ENCODE measurements at places on chromosomes 1 and 21. TPM values are rescaled to one million over a fixed set of nuclear protein-coding genes. Genes with fewer than 3 reads are reported as not detected.

The F3 gene
- not detected for polyA plus RNA-seq

GRCh38 chr1:170734412-170735175, 70.7 kb downstream of the PRRX1 start:
- no peaks in the 10 kb centered on the region for H3K4me1 ChIP-seq
- H3K36me3 ChIP-seq: no peaks in the 10 kb centered on the region
- no peak for DNase-seq
- no peak overlapping the region for H3K4me3 ChIP-seq

The IVNS1ABP gene
- 54.0 TPM for polyA plus RNA-seq

GRCh38 chr1:1763657-1764621, 14.3 kb downstream of the NADK start:
- H3K36me3 ChIP-seq: peaks cover 36% of the 10 kb centered on the region
- DNase-seq: no peak
- no peak overlapping the region for H3K4me3 ChIP-seq

- H3K27ac ChIP-seq: no peak overlapping the region
- no peak overlapping the region for H3K4me3 ChIP-seq
- H3K36me3 ChIP-seq: no peaks in the 10 kb centered on the region
- no peaks in the 10 kb centered on the region for H3K4me1 ChIP-seq
- DNase-seq: no peak
Measured at GRCh38 chr1:20095564-20096434, 23.5 kb downstream of the PLA2G2D start.

DNA sequence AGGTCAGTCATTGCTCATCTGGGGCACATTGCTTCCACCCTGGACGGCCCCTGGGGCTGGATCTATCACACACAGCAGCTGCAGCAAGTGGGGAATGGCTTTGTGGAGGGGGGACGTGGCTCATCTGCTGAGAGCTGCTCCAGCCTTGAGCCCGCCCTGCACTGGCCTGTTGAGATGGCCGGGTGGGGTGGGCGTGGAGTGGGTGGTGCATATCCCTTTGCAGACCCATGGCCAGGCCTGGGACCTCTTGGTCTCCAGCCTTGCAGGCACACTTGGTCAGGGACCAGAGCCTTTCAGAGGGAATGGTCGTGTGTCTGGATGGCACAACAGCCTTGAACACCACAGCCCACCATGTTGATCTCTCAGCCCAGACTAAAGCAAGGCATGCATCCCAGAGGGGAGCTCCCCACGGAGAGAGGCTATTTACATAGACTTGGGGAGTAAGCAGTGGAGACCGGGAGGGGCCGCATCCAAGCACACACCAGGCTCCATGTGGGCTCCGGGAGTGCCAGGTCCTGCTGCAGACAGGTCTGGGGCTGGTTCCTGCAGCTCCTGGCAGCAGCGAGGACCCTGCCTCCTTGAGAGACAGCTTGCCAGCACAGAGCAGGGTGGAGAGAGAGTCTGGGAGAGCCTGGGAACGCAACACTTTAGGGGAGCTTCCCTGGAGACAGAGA, 52.8 kb upstream of the SELENON start:
- H3K36me3 ChIP-seq: no peaks in the 10 kb centered on the region
- peaks cover 7% of the 10 kb centered on the region for H3K27me3 ChIP-seq
- no peak overlapping the region for H3K27ac ChIP-seq

All from GM12878 (cell line).